ENCODE measurements at places on chromosomes 1 and 21.

- no peak for DNase-seq
Measured at GRCh38 chr1:9922342-9922741, 12.3 kb upstream of the CTNNBIP1 start.

GRCh38 chr21:43266534-43266933, 97.7 kb downstream of the CRYAA start:
- no peak for DNase-seq

DNA sequence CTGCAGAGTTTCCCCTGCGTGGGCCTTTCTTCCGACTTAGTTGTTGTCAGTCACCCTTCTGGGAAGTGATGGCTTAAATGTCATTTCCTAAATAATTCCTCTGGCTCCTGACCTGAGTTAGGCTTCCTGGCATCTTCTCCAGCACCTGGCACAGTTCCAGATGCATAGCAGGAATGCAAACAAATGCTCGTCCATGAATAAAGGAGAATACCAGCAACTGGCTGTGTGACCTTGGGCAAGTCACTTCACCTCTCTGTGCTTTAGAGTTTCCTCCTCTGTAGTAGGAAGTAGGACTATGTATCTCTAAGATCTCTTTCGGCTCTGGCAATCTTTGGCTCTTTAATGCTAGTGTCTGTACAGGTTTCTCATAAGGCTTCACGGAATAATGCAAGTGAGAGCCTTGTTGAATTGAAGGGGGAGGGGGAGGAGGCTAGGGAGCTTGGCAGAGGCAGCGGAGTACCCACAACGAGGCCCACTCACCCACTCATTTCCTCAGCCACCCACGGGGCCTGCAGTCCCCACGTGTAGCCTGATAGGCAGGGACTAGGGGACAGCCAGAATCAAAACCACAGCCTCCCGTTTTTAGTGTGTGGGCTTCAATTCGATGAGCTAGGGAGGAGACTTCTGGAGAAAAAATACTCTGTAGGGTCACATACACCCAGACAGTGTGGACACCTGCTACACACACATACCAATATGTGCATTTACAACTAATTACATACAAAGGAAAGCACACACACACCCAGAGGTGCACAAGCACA, 48.1 kb downstream of the TENT5C start:
- DNase-seq: no peak

DNA sequence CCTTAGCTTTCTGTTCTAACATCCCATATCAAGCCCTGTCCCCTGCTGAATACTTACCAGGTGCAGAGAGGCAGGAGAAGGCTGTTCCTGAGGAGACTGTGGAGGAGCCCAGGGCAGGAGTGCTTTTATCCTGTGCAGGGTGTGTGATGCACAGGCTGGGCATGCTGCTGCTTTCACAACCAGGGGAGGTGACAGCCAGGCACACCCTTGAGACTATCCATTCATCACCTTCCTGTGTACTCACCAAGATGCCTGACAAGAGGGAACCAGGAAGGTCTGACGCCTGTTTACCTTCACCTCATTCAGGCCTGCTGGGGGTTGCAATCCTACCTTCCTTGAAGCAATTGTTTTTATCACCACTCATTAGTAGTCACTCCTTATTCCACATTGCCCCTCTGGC, at the start of gene LCE3E:
TSS of gene LCE3E (minus strand) at position 100 of the 400 bp plus-strand sequence. CDS start 572 bp downstream, outside the sequence.
- DNase-seq: no peak

DNA sequence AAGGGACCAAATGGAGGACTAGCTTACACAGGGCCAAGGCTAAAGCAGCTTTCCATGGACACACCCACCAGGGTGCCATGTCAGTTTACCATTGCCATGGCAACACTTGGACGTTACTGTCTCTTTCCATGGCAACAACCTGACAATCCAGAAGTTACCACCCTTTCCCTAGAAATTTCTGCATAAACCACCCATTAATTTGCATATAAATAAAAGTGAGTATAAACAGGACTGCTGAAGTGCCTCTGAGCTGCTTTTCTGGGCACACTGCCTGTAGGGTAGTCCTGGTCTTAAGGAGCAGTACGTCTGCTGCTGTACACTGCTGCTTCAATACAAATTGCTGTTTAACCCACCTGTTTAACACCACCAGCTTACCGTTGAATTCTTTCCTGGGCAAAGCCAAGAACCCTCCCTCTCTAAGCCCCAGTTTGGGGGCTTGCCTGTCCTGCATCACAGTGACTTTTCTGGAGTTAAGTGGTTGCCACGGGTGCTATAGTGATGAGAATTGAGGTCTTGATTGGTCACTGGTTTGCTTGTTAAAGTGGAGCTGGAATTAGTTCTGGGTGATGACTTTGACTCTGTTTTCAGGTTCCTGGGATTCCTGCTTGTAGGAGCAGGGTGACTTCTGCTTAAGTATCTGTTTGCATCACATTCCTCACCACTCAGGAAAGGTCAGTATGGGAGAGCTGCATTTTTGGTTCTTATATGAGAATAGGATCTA, 83.2 kb downstream of the CLDN17 start:
- DNase-seq: peak; percentile 6
